Left ventricle myocardium superior (tissue), 1 donor: ENCODE measurements at places on chromosomes 11 and 22.

DNA sequence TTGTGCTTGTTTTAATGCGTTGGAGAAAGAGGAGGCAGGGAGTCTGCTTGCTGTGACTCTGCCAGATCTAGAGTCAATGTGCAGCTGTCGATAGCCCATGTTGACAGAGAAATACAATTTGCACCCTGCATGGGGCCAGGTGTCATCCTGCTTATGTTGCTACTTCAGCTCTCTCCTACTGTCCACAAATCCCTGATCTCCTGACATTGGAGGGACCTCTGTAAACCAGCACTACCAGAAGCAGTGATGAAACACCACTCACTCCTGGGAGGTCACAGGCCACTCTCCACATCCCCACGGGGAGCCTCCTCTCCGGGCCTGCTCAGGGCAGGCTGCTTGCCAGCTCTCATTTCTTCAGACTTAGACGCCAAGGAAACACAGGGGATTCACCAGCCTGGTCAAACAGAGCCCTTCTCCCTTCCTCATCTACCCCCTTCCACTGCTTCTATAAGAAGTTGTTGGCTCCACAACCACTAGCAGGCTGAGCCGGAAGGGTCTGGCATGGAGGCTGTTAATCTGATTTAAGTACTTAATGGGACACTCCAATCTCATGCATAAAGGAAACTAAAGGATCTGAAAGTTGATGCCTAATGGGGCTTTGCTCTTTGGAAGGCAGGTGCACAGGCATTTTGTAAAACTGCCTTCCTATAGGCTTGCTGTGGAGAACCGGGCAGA, 29.9 kb upstream of the CSNK2A3 start:
- DNase-seq: no peak

DNA sequence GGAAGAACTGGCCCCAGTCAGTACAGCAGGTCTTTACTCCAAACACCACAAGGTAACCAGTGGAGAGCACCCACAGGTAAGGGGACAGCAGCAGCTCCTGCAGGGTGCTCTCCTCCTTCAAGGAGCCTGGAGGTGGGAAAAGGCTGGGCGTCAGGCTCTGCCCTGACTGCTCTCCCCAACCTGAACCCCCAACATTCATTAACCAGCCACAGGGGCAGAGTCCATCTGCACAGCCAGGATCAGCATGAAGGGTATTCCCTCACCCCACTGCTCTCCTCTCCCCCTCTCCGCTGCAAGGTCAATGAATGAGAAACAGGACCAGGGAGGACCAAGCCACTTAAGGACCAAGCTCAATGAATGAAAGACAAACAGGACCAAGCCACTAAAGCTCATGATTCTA, 3.7 kb downstream of the SLC37A4 start:
- DNase-seq: no peak

DNA sequence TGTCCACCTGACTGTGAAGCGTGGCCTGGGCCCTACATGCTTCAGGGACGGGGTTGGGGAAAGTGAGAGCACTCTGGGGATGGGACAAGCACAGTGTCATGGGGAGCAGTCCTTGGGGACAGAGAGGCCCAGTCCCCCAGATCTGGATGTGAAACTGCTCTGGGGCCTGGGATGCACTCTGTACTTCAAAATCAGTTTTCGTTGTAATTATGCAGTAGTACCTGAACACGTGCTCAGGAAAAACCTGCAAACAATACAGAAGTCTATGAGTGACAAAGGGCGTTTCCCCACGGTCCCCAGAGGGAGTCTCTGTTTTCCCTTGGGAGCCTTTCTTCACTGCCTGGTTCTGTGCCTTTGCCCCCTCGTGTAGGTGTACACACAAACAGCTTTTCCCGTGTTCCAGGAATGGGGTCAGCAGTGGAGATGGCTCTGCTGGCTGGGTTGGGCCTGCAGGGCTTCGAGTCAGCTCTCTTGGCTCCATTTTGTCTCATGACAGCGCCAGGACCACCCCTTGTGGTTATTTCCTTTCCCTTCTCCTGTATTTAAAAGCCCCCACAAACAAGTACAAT, 5.2 kb upstream of the TNFRSF13C start:
- DNase-seq: no peak

DNA sequence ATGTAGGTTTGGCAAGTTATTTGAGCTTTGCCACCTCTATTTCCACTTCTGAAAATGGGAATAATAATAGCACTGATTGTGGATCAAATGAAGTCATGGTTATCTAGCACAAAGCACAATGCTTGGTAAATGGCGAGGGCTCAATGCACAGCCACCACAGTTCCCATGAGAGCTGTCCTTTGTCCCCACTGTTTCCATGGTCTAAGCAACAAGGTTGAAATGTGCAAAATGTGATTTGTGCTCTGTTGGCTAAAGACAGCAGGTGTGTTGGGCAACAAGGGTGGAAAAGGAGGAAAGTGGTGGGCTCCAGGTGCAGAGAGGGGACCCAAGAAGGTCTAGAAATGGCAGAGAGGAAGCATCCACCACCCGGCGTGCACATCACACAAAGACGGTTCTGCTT, 200.5 kb downstream of the TRIM29 start:
- no peak for DNase-seq

DNA sequence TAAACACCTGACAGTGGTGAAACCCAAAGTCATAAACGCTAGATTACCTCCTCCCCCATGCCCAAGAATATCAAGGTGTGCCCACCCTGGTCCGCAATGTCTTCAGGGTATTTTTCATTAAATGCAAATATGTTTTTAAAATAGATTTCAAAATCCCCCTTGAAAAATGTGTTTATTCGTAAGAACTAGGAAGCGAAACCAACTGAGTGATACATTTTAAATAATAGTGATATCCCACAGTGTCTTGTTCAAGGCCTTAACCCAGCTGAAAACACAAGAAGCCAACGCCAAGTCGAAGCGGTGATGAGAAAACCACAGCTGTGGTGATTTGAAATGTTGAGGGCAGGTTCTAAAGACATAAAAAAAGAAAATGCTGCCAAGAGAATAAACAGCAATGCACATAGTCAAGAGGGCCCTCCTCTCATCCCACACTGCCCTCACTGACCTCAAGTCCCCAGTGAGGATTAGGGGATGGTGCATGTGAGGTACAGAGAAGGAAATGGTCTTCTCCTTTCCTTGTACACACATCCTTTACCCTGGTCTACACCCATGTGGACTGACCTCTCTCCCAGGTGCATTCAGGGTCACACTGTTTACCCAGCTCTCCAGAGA, 25.5 kb downstream of the KCNJ1 start:
- DNase-seq: no peak

GRCh38 chr11:36722421-36722820, 124.4 kb upstream of the RAG2 start:
- DNase-seq: no peak

DNA sequence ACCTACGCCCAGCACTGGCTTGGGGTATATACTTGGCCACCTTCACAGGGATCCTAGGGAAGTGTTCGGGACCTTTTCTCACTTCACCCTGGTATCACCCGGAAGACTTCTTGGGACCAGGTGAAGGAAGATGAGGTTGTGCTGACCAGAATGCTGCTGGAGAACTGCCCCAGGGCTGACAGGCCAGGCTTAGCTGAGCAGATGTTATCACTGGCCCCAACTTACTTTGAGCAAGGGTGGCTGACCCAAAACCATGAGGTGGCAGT, 4.5 kb downstream of the FTH1 start:
- no peak for DNase-seq

GRCh38 chr11:134413043-134413825, 1.2 kb upstream of the B3GAT1 start:
- no peak for DNase-seq
